ENCODE measurements at places on chromosomes 5 and 9.

GRCh38 chr5:97106216-97106581 is 36.2 kb downstream of the LIX1 start:
- DNase-seq: no peak

- no peak for DNase-seq
Observed at GRCh38 chr9:124353811-124354274, 61.4 kb downstream of the PSMB7 start.

DNA sequence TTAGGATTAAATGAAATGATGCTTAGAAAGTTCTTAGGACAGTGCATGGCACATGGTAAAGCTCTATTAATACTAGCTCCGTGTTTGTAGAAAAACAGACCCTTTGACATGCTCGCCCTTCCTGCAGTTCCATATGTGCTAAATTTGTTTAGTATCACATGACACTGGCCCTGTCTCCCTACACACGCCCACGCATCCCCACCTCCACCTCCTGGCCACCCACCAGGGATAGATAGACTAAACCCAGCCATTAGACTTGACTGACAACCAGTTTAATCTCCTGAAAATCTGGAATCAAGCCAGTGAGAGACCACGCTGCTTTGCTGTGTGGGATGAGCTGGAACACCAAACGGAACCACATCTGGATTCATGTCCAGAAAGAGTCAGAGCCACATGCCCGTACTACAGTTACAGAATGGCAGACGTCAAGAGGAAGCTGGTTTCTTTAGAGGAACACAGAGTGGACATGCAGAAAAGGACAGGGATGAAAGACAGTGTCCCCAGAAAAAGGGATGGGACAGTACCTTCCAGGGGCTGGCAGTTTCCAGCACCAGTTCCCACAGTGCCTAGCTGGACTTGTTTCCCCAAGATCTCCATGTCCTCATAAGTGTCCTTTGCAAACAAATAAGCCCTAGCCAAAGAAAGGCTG is 186.1 kb downstream of the PDZD2 start:
- DNase-seq: no peak

- DNase-seq: no peak
Observed at GRCh38 chr5:156560002-156560401, 233.0 kb downstream of the SGCD start.

DNA sequence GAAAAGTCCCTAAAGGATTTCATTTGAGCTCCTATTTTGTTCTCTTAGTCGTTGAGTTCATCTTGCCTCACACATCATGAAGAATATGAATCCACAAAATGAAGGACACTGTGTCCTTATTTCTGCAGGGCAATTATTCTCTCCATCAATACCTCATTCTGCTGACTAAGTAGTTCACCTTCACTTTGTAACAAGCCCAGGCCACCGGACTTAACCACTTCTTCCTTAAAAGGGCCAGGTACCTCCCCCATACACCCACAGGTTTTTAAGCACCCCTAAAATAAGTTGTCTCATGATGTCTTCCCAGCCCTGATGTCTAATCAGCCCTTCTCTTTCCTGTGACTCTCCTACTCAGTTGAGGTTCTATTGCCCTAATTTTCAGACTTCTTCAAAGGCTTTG is 67.1 kb upstream of the PLPP6 start:
- no peak for DNase-seq

DNA sequence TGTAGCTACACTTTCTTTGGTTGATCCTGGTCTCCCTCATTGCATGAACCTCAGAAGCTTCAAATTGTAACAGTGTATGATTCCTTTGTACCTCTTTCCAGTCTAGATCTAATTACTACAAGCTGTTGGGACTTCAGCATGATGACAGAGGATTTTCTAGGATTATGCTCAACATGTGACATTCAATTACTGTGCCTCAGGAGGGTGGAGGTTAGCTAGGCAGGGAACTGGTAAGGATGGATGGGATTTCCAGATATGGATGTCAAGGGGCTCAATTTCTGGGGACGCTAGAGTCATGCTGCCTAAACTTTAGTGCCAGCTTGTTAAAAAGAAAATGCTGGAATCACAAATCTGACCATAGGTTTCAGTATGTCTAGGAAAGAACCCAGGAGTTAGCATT is 29.2 kb upstream of the GLRA1 start:
- DNase-seq: no peak

GRCh38 chr9:75372499-75373268 is 284.4 kb downstream of the OSTF1 start:
- no peak for DNase-seq

GRCh38 chr5:88719434-88719833 is 163.6 kb downstream of the MEF2C start:
- DNase-seq: no peak

- no peak for DNase-seq
Observed at GRCh38 chr9:83218411-83219090, 155.6 kb upstream of the RASEF start.

DNA sequence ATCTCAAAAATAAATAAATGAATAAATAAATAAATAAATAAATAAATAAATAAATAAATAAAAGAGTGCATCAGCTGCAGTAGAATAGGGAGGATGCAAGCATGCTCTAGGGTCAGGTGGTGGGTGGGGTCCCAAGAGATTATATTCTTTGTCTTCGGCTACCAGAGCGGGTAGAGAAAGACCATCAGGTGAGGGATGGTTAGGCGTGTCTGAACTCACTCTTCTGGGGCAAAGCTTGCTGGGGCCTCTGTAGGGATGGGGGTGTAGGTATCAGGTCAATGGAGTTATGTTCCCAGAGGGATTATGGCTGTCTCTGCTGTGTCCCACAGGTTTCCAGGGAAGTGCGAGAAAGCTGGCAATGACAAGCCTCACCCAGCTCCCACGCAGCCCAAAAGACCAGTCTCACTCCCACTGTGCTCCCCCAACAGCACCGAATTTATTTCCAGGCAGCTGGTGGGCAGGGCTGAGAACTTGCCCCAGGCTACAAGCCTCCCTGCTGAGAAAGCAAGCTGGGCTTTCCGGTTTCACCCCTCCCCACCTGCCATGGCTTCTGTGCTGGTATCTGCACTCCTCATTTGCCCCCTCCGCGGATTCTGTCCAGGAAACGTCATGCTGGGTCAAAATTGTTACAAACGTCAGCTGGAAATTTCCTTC is 180.8 kb downstream of the LURAP1L start:
- no peak for DNase-seq

DNA sequence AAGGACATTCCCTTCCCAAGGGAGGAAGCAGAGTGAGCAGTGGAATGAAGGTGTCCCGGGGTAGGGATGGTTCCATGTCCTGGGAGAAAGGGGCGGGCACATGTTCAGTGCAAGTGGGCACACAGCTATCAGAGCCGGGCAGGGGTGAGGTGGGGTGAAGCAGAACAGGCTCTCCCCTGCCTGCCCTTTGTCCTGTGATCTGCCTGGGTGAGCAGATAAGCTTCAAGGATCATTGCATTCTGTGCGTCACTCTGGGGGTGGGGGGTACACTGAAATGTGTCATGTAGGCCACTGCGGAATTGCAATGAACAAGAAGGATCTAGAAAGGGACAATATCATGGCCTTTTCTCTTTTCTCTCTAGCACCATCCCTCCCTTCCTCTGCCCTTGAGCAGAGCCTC is 61.7 kb upstream of the SHB start:
- no peak for DNase-seq

GRCh38 chr9:27431543-27432147 is 92.4 kb upstream of the IFNK start:
- no peak for DNase-seq

GRCh38 chr9:129241725-129242124 is 63.7 kb upstream of the IER5L start:
- DNase-seq: peak; percentile 55

DNA sequence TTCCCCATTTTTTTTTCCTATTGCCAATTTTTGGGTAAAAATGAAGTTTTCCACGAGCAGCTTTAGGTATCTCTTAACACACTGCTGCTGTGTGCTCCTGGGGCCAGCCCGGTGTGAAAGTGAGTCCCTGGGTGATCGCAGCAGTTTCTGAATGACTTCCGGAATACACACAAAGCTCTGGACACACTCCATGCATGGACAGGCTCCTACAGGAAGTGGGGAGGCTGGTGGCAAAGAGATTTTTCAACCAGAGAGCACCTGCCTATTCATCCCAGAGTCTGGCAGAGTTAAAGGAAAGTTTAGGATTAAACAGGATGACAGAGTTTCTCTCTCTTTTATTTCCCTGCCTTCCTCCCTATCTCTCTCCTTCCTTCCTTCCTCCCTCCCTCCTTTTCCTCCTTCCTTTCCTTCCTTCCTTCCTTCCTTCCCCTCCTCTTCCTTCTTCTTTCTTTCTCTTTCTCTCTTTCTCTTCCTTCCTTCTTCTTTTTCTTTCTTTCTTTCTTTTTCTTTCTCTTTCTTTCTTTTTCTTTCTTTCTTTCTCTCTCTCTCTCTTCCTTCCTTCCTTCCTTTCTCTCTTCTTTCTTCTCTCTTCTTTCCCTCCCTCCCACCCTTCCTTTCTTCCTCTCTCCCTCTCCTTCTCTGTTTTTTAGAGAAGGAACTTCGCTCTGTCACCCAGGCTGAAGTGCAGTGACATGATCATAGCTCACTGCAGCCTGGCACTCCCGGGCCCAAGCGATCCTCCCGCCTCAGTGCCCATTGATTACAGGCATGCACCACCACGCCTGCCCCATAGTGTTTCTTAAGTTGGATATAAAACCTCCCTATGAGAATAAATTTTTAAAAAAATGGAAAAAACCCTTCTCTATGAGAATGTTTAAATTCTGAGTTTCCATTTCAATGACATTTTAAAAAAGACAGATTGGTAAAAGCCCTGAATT is 38.7 kb upstream of the UBTD2 start:
- DNase-seq: no peak
